ENCODE measurements at places on chromosomes 5 and 9. TPM values are rescaled to one million over a fixed set of nuclear protein-coding genes. Genes with fewer than 3 reads are reported as not detected.

Gene FBP2
- total RNA-seq = not detected

Gene CEL
- 1.0 TPM for total RNA-seq

Gene TMEM252
- not detected for total RNA-seq

DNA sequence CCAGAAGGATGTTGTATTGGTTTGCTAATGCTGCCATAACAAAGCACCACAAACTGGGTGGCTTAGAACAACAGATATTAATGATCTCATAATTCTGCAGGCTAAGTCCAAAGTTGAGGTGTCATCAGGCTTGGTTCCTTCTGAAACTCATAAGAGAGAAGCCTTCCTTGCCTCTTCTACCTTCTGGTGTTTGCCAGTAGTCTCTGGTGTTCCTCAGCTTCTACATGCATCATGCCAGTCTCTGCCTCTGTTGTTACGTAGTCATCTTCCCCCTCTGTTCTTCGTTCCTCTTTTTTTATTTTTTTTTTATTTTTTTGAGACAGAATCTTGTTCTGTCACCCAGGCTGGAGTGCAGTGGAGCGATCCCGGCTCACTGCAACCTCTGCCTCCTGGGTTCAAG, 61.8 kb downstream of the LRRC70 start:
- DNase-seq = no peak

DNA sequence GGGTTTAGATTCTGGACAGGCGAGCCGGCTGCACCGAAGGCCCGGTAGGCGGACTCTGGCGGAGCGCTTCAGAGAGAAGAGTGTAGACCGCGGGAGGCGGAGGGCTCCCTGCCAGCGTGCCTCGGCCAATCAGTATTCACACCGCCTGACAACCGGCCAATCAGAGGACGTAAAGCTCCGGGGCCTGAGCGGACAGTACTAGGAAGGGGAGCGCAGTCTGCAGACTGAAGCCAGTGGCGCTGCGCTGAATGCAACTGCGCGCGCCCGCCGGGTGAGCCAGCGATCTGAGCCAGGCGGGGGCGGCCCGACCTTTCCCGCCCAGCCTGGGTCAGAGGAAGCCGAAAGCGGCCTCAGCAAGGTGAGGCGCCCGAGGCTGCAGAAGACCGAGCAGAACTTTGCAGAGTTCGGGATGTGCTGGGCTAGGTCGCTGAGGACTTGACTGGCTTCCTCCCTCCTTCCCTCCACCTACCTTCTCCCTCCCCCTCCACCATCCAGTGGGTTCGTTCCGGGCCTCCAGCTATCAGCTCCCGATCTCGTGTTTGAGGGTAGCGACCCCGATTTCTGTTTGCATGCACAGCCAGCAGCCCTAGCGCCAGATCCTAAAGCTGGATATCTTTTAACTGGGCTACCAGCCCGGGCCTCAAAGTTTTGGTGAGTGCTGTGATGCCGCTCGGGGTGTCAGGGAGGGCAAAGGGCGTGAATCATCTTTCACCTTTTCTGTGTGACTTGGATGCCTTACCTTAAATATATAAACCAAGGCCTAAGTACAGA, at the start of gene DMRT2:
Gene DMRT2, plus strand, starts transcription at position 233 of the 771 bp plus-strand sequence. CDS start 1,257 bp downstream, outside the sequence.
- DNase-seq = peak; percentile 75

DNA sequence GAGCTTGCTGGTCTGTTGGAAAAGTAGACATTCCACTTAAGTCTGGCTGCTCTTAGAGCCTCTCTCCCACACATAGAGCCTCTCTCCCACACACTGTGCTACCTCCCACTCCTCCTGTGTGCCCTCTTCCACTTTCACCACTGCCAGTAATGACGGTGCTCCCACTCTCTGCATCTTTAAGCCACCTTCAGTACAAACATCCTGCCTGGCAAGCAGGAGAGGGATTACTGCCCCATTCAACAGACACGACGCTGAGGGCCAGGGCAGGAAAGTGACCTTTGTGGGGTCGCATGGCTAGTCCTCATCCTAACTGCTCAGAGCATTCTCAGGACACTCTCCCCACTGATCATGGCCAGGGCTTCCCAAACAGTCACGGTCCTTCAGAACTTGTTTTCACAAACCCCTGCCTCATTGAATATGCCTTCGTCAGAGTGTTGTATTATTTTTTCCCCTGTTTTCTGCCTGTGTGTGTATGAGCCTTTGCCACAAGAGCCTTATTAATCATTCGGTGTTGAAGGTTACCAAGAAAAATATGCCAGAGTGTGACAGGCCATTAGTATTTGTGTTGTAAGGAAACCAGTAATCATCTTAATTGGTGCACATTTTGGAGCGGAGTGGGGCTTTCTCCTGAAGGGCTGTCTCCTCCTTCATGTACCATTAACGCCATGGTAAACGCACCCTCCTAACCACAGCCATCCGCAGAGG, 87.1 kb upstream of the SAP30L start:
- DNase-seq = no peak
